Osteoblast (primary cell): ENCODE measurements at places on chromosomes 7 and 10. TPM values are rescaled to one million over a fixed set of nuclear protein-coding genes. Genes with fewer than 3 reads are reported as not detected.

The LRMDA gene
- total RNA-seq = 17.1 and 18.5 TPM in 2 replicates

The MYOF gene
- 352 and 379 TPM in 2 replicates for total RNA-seq

The GJD4 gene
- total RNA-seq = under 0.01 TPM in 1 of 2 replicates, not detected in the other

The GRID1 gene
- under 0.01 TPM in 1 of 2 replicates, not detected in the other for total RNA-seq

The GIMAP4 gene
- not detected in 2 replicates for total RNA-seq

DNA sequence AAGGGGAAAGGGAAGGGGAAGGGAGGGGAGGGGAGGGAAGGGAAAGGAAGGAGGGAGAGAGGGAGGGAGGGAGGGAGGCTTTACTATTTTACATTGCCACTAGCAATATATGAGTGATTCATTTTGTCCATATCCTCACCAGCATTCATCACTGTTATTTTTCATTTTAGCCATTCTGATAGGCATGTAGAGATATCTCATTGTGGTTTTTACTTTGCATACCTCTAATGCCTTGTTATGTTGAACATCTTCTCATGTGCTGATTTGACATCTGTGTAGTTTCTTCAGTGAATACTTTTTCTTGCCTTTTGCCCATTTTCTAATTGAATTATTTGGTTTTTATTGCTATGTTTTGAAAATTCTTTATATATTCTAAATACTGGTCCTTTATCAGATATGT lies 52.7 kb downstream of the GCC1 start:
- DNase-seq = no peak

DNA sequence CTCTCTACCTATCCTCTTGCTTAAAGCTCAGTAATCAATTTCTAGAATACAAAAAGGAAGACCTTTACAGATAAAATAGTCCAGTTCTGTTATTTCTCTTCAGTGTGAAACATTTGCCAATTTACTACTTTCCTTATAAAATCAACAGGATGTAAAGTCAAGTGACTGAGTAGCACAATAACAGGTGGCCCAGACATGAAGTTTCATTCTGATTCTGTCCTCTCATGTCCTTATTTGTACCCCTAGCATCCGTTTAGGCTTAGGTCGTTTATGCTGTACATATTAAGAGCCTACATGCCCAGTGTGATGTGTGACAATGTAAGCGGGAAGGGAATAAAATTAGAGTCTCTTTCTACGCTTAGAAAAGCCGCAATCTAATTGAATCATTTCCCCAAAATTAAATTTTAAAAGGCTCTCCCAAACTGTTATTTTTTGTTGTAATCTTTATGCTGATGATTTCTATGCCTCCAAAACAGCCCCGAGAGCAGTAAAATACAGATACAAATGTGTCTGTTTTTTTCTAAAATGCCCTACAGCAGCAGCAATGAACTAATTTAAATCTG lies 29.1 kb downstream of the EPC1 start:
- no peak for DNase-seq

DNA sequence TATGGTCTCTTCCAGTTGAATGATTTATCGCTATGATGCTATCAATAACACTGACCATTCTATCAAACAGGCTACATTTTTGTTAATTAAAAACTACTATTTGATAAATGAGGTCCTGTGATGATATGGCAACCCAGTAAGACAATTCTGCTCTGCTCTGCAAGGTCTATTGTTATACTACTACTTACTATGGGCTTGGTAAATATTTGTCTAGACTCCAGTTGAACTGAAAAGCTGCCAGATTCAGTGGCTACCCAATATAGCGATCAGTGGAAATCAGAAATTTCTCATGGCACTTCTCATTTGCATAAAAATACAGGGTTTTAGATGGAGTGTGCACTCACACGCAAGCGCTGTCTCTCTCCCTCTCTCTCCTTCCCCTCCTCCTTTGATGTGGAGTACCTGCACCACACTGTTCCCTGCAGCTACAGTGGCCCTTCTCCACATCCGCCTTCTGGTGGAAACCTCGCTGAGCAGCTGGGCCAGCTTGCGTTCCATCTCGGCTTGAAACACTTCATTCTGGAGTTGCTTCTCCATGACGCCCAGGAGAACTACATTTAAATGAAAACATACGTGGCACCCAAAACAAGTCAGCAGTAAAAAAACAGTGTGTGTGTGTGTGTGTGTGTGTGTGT lies 77.9 kb downstream of the KIAA1549 start:
- DNase-seq = no peak

- DNase-seq = peak; percentile 87
Observed at GRCh38 chr10:118835682-118836326, 81.0 kb upstream of the CACUL1 start.

DNA sequence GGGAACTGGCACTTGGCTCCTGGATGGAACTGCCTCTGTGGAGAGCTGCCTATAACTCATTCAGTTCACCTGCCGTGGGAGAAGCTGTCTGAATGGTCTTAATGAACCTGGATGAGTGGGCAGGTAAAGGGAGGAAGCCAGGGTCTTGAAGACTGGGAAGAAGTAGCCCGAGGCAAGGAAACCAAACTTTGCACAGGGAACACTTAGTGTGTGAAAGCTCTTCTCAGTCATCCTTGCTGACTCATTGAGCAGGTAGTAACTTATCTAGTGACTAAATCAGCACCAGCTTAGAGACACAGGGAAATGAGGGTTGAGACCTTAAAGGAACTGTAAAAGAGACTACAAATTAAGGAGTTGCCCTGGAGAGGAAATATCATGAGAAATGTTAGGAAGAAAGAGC lies 9.9 kb downstream of the LRRC4 start:
- DNase-seq = no peak

DNA sequence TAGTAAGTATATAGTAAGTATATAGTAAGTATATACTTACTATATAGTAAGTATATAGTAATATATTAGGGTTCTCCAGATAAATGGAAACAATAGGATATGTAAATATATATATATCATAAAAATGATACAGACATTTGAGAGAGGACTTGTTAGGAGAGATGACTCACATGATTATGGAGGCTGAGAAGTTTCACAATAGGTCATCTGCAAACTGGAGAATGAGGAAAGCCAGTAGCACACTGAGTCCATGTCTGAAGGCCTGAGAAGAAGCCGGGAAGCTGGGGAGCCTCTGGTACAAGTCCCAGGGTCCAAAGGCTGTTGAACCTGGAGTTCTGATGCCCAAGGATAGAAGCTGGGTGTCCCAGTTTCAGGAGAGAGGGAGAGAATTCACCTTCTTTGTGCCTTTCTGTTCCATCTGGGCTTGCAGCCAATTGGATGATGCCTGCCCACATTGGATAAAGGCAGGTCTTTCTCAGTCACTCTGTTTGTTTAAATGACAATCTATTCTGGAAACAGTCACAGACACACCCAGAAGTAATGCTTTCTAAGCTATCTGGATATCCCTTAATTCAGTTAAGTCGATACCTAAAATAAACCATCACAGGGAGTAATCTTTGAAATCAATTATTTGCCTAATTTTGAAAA lies 205.5 kb upstream of the CDC14C start:
- no peak for DNase-seq
